Activated CD4-positive, alpha-beta T cell treated with anti-CD3 and anti-CD28 coated beads for 36 hours (primary cell): ENCODE measurements at places on chromosomes 16 and 17.

- no peak for DNase-seq
Observed at GRCh38 chr16:66360624-66361324, 5.7 kb upstream of the CDH5 start.

DNA sequence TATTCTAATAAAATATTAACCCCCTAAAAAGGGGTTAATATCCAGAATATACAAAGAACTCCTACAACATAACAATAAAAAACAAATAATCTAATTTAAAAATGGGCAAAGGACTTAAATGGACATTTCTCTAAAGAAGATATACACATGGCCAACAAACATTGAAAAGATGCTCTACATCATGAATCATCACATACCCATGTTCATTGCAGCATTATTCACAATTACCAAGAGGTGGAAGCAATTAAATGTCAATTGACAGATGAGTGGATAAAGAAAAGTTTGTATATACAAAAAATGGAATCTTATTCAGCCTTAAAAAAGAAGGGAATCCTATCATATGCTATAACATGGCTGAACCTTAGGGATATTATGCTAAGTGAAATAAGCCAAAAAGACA lies 36.8 kb downstream of the CPD start:
- DNase-seq, result no peak

GRCh38 chr17:6927290-6928126 lies 68.3 kb upstream of the ALOX12 start:
- no peak for DNase-seq

GRCh38 chr17:73281928-73282327 lies 20.2 kb upstream of the CPSF4L start:
- no peak for DNase-seq

DNA sequence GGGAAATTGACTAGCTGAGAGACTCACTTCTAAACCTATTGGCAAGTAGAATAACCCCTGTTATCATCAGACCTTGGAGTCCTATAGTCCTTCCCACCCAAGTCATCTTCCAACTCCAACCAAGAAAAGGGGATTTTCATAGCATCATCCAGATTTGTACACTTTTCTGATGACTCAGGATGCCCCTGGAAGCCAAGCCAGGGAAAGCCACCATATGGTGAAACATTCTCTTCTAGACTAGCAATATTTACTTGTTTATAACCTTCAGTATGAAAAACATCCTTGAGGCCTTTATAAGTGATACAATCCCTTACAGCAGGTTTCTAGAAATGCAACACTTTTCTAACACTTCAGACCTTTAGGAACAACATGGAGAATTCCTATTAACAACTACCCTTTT lies 618.8 kb upstream of the CDH11 start:
- DNase-seq, result no peak

DNA sequence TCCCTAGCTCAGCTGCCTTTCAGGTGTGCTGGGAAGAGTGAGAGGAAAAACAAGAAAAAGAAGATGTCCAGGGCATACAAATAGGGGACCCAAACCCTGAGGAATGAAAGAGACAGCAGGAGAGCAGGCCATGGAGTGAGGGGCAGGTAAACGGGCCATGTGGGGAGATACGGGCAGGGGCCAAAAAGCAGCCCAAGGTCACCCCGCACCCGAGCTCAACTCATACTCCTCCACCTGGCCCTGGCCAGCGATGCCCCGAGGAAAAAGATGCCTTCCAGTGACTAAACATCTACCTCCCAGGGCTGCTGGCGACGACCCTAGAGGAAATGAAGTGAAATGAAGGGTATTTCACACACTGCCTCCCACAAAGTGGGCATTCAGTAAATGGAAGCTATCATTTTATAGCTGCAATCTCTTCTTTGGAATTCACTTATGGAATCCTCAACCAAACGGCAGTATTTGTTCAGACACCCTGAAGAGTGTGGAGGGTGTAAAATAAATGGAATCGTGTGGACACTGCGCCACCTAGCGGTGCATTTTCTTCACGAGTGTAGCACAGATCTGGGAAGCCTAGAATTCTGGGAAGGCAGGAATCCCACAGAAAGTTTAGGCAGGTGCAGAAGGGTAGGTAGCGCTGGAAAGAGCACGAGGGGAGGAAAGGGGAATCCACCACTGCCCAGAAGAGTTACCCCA lies 14.9 kb downstream of the ELAC2 start:
- DNase-seq, result peak; percentile 71

DNA sequence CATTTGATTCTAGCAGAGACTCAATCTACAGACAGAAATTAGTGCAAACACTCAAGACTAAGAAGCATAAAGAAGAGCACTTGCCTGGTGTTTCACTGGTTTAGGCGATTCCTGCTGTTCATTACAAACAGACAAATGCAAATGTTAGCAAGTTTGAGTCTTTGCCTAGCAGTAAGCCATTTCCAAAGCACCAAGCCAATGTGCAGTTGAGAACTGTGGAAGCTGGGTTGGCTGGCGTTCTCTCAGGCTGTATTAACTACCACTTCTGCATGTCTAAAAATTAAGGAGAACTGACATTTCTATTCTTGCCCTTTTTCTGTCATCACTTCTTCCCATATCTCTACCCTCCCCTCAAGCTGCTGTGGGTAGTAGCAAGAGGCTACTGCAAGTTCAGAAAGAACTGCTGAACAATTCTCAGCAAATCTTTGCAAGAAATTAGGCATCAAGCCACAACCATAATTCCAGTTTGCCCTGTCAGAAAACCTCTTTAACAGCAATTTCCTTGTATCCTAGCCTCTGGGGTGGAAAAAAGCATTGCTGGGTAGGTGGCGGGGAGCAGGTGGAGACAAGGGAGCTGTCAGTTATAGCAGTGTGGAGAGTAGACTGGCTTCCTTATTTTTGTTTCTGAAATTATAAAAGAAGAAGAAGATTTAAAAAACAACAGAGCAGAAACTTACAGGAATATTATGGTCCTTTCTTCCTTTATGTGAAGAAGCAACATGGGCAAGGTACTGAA lies 53.8 kb downstream of the MYH10 start:
- DNase-seq, result no peak

- DNase-seq, result no peak
Observed at GRCh38 chr17:70357190-70357589, 187.9 kb downstream of the KCNJ2 start.

GRCh38 chr17:43753493-43754129 lies 5.0 kb downstream of the SOST start:
- no peak for DNase-seq

GRCh38 chr17:21282231-21282630 lies 2.3 kb upstream of the MAP2K3 start:
- peak; percentile 44 for DNase-seq

DNA sequence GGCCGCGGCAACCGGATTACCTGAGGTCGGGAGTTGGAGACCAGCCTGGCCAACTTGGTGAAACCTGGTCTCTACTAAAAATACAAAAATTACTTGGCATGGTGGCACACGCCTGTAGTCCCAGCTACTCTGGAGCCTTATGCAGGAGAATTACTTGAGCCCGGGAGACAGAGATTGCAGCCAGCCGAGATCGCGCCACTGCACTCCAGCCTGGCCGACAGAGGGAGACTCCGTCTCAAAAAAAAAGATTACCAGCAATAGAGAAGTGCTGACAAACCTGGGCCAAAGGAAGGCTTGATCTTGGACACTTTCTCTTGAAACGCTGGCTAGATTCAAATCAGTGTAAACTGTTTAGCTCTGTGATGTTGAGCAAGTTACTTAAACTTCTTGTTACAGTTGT lies 4.3 kb downstream of the MT1H start:
- DNase-seq, result peak; percentile 53

- DNase-seq, result peak; percentile 84
Observed at GRCh38 chr17:67293251-67294203, 48.5 kb upstream of the HELZ start.

DNA sequence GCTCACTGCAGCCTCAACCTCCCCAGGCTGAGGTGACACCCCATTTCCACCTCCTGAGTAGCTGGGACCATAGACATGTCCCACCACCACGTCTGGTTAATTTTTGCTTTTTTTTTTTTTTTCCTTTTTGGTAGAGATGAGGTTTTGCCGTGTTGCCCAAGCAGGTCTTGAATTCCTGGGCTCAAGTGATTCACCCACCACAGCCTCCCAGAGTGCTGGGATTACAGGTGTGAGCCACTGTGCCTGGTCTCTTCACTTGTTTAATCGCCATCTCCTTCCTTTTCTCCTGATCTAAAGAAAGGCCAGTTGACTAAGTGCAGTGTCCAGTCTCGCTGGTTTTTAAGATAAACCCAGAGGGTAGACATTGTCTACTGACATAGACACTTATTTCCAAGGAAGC lies 152.0 kb downstream of the C16orf95 start:
- no peak for DNase-seq

- peak; percentile 65 for DNase-seq
Observed at GRCh38 chr17:40490289-40490853, 11.1 kb downstream of the TNS4 start.

DNA sequence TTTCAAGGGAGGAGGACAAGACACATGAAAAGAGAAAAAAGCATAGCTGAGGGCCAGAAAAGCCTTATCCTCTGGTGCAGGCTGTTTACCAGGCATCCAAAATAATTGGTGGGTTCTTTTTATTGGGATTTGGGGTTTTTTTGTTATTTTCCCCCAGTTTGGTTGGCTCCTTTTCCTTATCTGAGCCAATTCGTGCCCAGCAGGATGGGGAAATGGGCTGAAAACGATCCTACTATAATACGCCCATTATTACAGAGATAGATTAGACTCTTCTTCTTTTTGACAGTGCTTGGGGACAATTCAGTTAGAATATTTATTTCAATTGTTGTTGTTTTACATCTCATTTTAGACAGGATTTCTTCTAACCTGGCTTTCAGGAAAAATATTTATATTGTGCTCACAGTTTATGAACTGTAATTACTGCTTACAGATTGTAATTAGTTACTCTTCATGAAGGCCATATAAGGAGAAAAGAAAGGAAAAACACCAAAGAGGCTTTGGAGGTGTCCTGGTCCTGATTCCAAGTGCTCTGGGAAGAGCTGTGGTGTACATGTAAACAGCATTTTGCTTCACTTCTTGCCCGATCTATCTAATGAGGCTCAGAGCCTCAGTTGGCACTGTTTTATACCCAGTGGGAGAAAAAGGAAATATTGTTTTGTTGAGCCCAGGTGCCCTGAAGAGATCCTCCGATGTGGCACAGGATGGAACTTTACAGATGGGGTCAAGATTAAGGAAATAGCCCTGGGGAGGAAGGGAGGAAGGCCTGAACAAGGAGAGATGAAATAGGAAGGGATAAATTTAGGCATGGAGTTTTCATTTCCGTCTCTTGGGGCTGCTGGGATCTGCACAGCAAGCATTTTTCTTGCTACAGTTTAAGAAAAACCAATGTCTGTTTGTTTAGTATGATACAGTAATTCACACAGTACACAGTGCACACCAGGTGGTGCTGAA lies 611 bp upstream of the ANKRD40 start:
- no peak for DNase-seq

GRCh38 chr17:29576214-29577000 lies 7.9 kb downstream of the TP53I13 start:
- DNase-seq, result no peak

DNA sequence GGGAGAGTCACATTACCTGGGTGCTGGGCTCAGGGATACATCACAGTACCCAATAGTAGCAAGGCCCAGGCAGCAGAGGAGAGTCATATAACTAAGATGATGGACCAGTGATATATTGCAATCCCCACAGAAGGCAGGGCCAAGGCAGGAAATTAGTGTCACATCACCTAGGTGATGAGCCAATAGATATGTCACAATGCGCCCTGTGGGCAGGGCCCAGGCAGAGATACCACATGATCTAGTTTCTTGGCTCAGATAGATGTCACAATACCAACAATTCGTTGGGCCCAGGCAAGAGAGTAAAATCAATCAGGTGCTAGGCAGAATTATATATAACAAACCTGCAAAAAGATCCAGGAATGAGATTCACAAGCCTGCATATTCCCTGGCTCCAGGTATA lies 2111.5 kb downstream of the TP53TG3F start:
- no peak for DNase-seq

GRCh38 chr16:58638148-58639036 lies 8.8 kb upstream of the CNOT1 start:
- DNase-seq, result peak; percentile 16

GRCh38 chr16:31460582-31461002 lies 1.3 kb downstream of the ARMC5 start:
- no peak for DNase-seq

- no peak for DNase-seq
Observed at GRCh38 chr16:78227855-78228254, 128.4 kb downstream of the WWOX start.

- DNase-seq, result peak; percentile 25
Observed at GRCh38 chr17:79801156-79802038, 4.5 kb upstream of the CBX8 start.

- DNase-seq, result no peak
Observed at GRCh38 chr17:4333041-4333440, 33.4 kb downstream of the UBE2G1 start.
